ENCODE measurements at places on chromosomes 4 and X.

GRCh38 chr4:183860119-183860518, 45.0 kb upstream of the STOX2 start:
- DNase-seq: no peak

GRCh38 chr4:1032861-1033260, 21.4 kb downstream of the FGFRL1 start:
- DNase-seq: no peak

- DNase-seq: no peak
Measured at GRCh38 chr4:9893329-9894108, 112.1 kb downstream of the DRD5 start.

GRCh38 chrX:9628779-9629493, 136.7 kb downstream of the GPR143 start:
- no peak for DNase-seq

- DNase-seq: no peak
Measured at GRCh38 chr4:176363072-176363471, 43.3 kb downstream of the SPCS3 start.

GRCh38 chr4:89283226-89284009, 24.2 kb downstream of the GPRIN3 start:
- DNase-seq: no peak

DNA sequence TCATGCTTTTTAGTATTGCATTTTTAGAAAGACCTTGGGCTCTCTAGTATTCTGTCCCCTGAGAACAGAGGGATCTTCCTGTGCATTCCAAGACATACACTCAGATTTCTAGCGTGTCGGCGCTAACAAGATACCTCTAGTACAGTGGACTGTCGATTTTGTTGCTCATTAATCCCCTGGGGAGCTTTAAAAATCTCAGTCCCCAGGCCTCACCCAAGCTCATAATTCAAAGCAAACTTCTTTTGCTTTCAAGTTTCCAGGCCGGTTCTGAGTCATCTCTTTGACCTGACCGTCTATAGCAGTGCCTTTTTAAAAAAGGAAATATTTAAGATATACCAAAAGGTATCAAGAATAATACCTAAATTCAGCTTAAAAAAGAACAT, 137.0 kb downstream of the AMMECR1 start:
- DNase-seq: no peak

DNA sequence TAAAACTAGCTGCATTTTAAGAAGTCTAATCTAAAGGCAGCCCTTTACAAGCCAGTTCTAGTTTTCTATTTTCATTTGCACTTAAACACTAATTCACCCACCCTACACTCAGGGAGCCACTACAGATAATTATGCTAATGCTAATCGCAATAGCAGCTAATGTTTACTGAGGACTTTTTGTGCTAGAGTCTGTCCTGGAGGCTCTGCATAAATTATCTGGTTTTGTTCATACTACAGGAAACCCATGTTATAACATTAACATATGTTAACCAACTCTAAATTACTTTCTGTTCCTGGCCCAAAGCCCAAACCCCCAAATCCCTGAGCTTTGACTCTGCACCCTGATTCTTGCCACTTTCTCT, 480 bp upstream of the RADX start:
- DNase-seq: peak; percentile 97

DNA sequence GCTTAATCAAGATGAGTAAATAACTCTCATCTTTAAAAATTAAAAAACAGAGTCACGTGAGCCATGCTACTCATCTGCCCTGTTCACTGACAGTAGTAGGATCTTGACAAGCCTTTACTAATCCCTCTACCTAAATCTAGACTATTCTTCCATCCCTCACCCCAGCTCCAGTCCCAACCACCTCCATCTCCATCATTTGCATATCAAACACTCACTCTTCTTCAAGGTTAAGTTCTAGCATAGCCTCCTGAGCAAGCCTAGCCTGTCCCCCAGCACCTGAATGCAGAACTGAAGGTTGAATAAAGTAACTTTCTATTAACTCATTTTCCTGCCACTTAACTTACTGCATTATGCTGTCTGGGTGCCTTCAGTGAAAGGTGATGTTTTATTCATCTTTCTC, 72.5 kb downstream of the YIPF7 start:
- DNase-seq: no peak

DNA sequence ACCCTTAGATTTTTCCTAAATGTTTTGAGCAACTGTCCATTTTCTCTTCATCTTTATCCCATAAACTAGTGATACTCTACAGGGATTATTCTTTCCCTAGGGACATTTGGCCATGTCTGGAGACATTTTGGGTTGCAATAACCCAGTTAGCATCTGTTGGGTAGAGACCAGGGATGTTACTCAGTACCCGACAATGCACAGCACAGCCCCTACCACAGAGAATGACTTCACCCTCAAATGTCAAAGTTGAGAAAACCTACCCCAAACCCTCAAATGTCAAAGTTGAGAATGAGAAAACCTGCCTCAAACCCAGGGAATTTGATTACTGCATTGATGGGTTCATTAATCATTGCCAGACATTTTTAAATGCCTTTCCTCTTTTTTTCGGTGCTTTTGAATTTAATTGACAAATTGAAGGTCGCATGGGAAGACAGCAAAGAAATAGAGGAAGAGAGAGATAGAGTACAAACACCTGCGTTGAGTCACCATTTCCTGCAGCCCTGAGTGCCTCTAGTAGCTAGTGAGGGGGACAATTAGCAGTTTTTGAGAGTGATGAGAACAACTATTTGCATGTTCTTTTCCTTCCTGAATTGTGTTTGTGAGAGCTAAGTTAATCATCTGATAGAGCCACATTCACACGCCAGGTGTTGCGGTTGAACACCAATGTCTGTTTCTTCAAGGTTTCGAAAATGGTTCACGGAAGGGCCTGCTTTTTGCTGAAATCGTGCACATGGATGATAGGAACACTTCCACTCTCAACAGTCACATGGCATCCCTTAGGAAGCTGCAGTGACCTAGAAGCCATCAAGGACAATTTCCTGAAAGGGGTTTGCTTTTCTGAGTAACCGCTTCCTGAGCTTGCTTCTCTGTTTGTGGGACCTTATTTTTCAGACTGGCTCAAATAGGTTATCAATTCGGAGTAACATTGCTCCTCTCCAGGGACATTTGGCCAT, 203.9 kb upstream of the VCX3A start:
- no peak for DNase-seq

DNA sequence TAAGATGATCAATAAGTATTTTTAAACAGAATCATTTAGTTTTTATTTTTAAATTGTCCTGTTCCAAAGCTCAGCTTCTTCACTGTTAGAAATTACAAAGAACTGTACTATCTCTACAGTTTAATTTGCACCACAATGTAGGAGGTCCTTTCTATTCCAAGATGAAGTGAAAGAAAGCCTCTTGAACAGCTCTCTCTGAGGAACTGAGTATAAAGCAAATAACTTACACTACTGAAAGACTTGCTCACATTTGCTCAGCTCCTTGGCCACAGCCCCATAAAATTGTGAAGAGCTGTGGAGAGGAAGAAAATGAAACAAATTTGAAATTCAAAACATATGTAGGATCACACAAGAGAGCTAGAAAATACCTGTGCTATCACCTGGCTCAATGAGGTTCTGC, 68.6 kb downstream of the ENPEP start:
- no peak for DNase-seq

DNA sequence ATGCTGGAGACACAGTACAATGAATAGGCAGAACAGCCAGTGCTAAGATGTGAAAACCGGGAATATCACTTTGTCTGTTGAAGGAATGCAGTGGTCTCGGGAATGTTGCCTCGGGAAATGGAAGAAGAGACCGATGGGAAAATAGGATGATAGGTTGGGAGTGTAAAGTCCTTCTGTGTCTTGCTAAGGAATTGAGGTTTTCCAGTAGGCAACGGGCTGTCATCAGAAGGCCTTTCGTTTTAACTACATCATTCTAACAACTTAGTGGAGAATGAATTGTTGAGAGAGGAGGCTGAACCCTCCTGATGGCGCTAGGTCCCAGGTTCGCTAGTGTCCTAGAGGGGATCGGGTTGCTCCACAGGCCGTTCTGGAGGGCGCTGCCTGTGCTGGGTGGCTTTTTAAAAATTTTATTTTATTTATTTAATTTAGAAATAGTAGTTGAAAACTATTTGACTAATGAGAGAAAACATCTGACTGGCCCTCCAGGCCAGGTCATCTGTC, 730 bp downstream of the VBP1 start:
- DNase-seq: no peak

GRCh38 chr4:101186567-101187184, 160.7 kb downstream of the PPP3CA start:
- DNase-seq: no peak

GRCh38 chr4:41748571-41749475, at the start of gene PHOX2B:
Gene PHOX2B (minus strand): TSS chr4:41748725. CDS start chr4:41748610, 115 bp downstream.
- DNase-seq: no peak

DNA sequence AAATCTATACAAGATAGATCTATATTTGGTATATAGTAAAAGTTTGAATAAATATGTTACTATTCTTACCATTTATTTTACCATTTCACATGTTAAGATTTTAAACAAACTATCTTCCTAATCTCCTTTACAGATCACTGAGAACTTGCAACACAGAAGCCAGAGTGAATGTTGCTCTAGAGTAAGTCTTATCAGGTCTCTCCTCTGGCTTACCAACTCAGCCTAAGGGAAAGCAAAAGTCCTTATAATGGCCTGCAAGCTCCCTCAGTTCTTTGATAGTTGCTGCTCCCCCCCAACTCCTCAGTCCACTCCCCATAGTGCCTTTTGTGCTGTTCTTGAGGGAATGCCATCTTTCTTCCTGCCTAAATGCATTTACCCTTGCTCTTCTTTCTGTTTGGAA, 25.7 kb upstream of the SLC7A11 start:
- DNase-seq: no peak

DNA sequence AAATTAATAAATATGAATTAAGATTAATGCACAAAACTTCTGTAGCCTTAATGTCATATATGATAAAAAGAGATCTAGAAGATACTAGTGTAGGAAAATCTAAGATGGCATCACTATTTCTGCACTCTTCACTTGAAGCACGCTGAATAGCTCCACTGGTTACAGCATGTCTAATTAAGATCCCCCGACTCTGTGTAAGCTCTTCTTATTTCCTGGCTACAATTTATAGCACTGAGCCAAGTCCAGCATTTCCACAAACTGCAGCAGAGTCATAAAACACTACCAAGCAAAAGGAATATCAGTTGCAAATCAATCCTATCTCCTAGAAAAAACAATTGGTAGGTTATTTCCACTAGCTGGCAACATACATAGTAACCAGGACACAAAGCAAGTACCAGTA, 1.3 kb upstream of the CCNA2 start:
- no peak for DNase-seq

DNA sequence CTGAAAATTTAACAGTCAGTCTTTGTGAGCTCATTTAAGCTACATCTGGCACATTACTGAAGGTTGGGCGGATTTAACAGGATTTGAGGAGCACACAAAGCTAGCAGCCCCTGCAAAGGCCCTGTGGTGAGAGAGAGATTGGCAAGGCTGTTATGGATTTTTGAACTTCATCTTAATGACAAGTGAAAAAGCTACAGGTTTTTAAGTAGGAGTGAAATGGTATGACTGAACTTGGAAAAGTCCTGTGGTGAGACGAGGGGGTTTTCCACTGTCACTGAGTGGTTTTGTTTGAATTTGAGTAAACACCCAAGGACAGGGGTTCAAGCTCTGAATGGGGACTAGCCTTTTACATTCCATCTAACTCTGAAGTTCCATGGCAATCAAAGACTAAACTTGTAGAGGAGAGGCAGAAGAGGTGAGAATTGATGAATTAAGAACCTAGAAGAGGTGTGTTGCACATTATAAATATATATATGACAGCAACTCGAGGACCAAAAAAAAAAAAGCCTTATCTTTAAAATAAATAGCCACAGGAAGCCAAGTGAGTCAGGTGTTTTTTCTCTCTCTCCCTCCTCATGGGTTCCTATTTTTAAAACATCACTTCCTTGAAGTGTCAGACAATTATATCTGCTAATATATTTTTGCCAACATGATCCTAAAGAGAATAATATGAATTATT, 47.8 kb upstream of the CLNK start:
- no peak for DNase-seq

DNA sequence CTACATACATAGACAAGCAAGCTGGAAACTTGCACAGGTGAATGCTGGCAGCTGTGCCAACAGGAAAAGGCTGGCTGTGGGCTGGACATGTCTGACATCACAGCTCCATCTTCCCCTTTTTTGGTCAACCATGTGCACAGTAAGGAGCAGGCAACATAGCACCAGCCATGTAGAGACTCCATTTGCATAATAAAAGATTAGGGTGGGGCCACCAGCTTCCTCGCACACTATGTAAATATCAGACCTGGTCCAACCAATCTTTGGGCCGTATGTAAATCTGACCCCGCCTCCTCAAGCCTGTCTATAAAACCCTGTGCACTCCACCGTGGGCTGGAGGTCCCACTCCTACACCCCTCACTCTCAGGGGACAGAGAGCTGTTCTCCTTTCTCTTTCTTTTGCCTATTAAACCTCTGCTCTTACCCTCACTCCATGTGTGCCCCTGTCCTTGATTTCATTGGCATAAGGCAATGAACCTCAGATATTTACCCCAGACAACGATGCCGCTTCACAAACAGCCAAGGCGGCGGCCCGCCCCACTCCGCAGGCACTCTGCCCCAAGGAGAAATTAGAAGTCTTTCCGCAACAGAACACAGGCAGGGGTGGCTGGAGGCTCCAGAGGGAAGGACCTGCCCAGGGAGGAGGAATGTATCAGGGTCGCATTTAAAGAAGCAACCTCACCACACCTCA, 862.2 kb downstream of the TRIML1 start:
- no peak for DNase-seq

- DNase-seq: no peak
Measured at GRCh38 chr4:28267166-28267565, 1406.5 kb downstream of the STIM2 start.

DNA sequence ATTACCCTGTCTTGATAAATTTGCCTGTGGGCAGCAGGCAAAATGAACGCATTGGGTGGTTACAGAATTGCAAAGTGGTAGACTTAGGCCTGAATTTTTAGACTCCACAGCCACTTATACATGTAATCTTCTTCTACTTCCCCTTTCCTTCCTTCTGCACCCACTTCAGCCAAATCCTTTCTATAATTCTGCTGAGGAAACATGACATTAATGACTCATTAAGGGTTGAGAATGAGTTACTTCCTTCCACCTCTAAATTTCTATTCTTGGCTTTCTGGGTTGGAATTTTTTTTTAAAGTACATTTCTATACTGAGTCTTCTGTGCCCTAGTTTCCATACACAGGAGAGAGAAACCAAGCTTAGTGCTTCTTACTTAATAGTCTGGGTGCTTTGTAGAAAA, 10.1 kb downstream of the PAPSS1 start:
- DNase-seq: no peak

DNA sequence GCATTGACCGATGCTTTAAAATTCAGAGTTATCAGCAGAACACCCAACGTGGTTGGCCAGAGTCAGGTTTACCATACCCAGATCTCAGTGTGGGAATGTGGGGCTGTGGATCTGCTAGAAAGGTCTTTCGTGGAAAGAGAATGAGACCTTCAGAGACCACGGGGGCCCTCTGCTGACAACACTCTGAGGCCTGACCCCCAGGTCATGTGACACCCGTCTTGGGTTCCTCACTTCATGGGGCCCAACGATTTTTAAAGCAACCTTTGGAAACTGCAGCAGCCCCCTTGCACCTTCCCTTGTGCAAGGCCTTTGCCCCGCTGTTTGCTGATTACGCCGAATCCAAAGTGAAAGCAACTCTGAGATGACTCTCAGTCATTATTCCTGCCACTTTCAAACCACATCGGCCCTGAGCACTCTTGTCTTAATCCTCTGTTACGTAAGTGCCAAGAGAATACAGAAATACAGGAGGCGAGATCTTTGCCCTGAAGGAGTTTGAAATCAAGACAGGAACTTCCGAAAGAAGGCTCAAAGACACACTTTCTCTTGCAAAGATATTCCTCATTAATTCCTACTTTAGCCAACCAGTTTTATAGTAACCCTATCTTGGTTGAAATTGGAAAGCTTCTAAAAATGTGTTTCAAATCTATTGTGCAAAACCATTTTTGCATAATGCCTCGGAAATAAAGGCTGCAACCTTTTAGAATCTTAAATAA, 88.3 kb downstream of the EVC2 start:
- DNase-seq: no peak
